ENCODE measurements at places on chromosomes 2 and 18.

DNA sequence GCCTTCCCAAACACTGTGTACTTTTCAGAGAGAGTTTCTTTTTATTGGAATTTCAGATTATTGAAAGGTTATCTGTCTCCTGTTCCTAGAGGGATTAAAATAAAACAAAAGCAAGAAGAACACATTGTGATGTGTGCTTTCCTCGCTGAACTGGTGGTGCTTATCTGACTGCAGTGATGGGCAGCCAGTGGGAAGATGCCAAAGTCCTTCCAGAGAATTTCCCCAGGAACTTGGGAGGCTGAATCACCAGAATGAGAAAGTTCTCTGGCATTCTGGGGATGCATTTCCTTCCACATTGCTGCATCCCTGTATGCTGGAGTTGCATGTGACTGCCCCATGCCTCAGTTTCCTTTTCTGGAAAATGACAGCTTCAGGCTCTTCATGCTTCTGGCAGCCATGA lies 53.9 kb upstream of the SEC11C start:
- peak; percentile 48 for DNase-seq

DNA sequence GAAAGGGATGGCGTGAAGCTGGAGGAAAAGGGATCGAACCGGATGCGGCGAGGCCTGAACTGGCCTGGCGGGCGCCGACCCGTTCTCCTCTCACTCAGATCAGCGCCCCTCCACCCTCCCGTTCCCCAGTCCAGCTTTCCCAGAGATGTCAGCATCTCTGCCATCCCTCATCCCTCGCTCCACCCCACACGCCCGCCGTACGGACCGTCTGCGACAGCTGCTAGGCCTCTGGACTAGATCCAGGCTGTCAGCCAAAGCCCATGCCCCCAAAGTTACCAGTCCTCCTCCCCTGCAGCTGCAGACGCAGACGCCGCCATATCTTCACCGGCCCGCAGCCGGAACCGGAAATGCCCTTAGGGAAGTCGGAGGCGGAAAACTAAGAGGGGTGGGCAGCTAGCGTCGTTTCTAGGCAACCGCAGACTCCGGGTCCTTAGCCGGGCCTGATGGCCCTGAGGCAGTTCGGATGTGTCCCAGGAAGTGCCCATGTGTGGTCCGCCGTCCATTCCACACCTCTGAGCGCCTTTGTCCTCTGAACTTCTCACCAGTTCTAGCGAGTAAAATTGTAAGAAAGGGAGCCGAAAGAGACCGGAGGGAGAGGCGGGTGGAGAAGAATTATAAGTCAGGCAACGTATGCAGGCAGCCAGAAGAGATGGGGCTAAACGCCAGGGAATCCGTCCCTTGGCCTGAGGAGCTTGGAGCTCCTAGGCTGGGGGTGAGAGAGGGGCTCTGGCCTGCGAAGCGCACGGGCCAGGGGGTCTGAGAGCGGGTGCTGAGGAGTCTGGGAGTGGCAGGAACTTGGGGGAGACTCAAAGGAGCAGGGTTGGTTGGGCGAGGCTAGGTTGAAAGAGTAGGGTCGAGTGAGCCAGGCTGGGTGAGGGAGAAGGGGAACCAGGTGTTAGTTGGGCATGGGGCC lies at the start of the genes RNF25 and STK36:
Gene RNF25, minus strand, starts transcription at position 349 of the 913 bp plus-strand sequence. Its CDS starts 32 bp downstream, at position 317.
Gene STK36, plus strand, starts transcription at position 433 of the 913 bp plus-strand sequence. CDS start 744 bp downstream, outside the sequence.
- peak; percentile 89 for DNase-seq

GRCh38 chr2:11876889-11877288 lies 130.5 kb downstream of the LPIN1 start:
- no peak for DNase-seq

- no peak for DNase-seq
These were observed 165.6 kb downstream of the ALK start for GRCh38 chr2:29755829-29756228.

- DNase-seq: no peak
These were observed 385.2 kb downstream of the ARHGAP15 start for GRCh38 chr2:143514413-143514812.

DNA sequence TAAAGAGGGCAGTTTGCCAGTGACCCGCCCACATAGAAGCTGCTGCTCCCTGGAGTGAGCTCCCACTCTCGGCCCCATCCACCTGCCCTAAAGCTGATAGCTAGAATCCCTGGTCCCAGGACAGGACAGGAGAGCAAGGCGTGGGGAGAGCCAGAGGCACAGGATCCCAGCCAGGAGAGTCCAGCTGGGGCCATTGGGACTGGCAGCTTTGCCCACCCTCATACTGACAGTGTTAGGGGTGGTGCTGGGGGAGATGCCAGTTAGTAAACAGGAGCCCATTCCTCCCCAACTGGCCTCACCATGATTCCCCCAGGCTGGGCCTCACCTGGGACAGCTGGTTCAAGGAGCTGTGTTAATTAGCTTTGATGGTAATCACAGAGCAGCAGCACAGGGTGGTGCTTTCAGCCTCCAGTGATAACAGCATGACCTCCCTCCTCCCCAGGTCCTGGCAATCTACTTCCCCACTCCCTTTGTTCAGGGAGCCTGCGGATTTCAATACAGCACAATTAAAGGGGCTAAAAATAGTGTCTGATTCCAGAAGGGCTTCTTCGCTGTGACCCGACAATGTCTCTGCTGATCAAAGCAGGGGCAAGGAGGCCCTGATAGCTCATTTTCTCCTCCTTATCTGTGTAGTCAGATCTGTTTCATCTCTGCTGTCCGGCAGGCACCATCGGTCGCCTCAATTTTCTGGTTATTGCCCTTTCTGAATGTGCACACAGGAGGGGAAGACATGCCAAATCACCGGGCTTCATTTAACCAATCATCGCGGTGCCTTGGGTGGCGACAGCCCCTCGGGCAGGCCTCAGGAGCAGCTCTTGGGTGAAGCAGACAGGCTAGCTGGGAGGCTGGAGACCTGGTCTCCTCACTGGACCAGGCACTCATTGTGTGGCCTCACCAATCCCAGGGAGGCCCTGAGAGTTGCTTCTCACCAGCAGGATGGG lies 119.9 kb upstream of the TEX51 start:
- DNase-seq: no peak

GRCh38 chr2:129224486-129224885 lies 755.0 kb upstream of the RAB6C start:
- DNase-seq: no peak

DNA sequence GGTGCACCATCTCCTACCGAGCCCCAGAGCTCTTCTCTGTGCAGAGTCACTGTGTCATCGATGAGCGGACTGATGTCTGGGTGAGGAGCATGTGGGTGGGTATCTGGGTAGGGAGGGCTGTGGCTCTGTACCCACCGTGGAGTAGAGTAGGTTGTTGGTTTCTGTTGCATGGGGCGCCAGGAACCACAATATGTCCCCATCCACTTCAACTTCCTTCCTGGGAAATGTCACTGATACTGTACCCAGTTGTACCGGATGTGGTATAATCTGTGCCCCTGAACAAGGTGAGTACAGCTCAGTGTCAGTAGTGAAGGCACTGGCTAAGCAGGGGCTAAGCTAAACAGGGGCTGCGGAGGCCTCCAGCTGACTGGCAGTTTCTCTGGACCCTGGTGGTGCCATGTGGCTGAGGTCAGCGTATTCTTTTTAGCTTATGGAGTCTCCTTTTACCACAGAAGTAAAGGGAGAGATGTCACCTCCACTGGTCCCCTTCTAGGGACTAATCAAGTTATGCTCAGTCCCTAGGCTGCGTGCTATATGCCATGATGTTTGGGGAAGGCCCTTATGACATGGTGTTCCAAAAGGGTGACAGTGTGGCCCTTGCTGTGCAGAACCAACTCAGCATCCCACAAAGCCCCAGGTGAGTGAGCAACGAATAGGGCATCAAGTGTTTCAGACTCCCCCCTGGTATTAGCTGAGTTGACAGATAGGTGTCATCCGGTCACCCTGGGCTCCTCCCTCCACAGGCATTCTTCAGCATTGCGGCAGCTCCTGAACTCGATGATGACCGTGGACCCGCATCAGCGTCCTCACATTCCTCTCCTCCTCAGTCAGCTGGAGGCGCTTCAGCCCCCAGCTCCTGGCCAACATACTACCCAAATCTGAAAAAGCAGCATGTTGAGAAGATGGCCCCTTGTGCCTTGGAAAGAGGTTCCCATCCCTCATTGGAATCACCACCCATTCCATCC lies 2.7 kb downstream of the STK16 start:
- DNase-seq: no peak

GRCh38 chr2:136384531-136385303 lies 266.8 kb upstream of the CXCR4 start:
- DNase-seq: peak; percentile 22

DNA sequence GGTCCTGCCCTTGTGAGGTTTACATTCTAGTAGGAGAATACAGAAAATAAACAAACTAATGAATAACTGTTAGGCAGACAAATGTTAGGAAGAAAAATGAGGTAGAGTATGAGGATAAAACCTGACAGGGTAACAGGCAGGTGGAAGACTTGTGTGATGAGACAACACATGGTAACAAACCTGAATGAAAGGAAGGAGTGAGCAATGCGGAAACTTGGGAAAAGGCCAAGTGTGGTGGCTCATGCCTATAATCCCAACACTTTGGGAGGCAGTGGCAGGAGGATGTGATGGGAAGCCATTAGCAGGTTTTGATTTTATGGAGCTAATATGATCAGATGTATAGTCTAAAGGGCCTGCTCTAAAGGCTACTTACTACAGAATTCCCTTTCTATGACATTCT lies 74.2 kb downstream of the INO80D start:
- DNase-seq: no peak

- DNase-seq: no peak
These were observed 201.1 kb downstream of the PRKCE start for GRCh38 chr2:45852450-45853150.

DNA sequence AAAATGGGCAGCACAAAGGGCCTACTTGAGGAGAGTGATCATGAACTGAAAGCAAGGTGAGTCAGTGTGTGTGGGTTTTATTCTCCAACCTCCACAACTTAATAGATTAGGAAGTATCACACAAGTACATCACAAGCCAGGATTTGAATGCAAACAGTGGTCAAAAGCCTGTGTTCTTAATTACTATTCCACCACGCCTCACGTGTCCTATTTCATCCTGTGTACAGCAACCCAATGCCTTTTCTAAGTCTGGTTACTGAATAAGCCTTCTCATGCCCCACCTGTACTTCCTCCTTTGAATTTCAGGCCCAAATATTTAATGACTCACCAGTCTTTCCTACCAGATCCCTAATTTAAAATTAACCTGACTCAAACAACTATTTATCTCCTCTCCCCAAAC lies 755.7 kb upstream of the SLC8A1 start:
- no peak for DNase-seq

DNA sequence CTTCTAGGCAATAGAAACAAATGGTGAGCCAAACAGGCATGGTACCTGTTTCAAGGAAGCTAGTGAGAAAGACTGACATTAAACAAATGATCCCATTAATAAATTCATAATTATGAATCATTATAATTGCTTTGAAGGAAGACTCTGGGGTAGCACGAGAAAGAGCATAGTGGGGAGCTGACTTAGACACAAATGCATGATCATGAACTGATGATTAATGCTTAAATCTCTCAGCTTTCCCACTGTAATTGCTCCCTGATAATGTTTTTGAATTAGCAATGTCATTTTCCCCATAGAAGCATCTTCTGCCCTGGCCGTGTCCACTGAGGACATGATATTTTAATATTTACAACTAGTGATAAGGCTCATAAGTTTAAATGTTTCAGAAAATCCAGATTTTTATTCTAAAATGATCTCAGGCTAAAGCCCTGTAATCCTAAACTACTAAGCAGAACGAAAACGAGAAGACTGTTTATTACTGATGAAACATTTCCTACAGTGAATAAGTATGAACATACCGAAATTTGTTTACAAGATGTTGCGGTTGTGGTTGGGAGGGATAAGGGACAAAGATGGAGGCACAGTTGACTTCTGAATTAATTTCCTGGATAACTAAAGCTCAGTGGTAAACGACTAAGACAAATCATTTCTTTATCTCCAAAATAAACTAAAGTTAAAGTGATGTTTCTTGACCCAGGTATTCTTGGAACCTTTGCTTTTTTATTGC lies 47.3 kb upstream of the TACR1 start:
- DNase-seq: peak; percentile 62

DNA sequence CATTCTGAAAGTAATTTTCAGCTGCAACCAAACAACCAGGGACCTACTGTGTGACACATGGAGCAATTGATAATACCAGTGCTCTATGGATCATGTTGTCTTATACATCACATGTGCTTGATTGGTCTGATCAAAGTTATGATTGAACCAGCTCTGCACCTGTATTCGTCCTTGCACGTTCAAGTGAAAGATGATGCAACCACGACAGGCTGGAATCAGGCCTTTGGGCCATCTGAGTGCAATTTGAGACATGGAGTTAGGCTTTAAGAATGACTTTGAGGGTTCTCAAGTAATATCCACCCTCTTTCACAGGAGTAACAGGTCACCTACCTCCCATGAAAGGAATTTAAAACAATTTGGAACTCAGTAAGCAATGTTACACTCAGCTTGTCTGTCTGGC lies 165.2 kb downstream of the SLC8A1 start:
- no peak for DNase-seq

- DNase-seq: no peak
These were observed 36.8 kb downstream of the PARD6G start for GRCh38 chr18:80210312-80211083.

GRCh38 chr2:5093056-5093455 lies 599.1 kb upstream of the SOX11 start:
- no peak for DNase-seq

DNA sequence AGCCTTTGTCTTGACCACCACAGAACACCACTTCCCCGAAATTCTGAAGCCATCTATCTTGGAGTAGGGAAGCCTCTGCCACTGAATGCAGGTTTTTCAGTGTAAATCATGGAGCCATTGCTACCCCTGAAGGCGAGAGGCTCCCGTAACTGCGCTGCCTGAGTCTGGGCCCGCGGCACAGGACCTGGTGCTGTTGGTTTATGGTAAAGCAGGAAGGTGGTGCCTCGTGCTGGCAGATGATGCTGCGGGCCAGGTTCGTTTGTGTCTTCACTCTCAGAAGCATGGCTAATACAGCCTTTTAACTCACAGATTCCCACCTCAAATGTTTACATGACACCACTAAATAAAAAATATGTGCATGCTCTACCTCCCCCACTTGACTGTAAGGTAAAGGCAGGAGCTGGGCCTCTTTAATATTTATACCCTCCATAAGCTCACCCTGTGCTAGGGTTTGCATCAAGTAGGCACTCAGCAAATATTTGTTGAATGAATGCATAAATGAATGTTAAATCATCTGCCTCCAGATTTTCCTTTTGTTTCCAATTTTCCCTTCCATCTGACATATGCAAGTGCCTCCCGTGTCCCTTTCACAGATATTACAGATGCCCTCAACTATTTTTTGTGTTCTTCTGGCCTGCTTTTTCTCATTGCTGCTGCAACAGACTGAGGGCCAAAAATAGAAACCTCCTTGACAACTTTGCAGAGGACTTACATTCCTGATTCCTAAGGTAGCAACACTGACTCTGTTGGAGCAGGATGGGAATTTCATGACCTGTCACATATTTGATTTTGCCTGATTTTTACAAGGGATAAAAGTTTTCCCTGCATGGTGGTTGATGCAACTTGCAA lies 83.5 kb upstream of the CPO start:
- no peak for DNase-seq

- DNase-seq: no peak
These were observed 943.5 kb downstream of the TRIB2 start for GRCh38 chr2:13660231-13660630.

DNA sequence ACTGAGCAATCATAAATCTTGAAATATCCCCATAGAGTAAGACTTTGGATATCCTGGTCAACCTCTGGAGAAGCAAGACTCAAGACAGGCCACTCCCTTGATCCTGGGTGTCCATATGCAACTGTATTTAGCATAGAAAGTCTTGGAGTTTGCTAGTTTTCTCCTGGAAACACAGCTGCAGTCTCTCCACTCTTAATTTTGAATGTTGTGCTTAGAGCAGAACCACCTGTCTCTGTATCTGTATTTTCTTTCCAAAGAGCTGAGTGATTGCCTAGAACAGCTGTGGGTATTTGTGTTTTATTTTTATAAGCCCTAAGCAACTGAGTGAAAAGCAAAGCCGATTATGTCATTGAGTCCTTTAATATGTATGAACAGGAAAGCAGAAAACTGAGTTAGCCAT lies 64.1 kb upstream of the ADAM23 start:
- no peak for DNase-seq

Measured in HFFc6 (cell line).